ENCODE measurements at places on chromosomes 7 and 10.

GRCh38 chr10:65534771-65535170 lies 1391.1 kb upstream of the LRRTM3 start:
- no peak for DNase-seq

DNA sequence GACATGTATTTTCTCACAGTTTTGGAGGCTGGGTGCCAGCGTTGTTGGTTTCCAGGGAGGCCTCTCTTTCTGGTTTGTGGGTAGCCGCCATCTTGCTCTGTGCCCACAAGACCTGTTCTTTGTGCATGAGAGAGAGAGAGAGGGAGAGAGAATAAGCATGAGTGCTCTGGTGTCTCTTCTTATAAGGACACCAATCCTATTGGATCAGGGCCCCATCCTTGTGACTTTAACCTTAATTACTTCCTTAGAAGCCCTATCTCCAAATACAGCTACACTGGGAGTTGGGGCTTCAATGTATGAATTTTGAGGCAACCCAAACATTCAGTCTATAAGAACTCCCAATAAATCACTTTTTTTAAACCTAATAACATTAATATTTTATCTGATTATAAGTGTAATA lies 114.6 kb downstream of the PARP12 start:
- no peak for DNase-seq

- DNase-seq: no peak
These were observed 20.2 kb downstream of the GNAI1 start for GRCh38 chr7:80154656-80155333.

DNA sequence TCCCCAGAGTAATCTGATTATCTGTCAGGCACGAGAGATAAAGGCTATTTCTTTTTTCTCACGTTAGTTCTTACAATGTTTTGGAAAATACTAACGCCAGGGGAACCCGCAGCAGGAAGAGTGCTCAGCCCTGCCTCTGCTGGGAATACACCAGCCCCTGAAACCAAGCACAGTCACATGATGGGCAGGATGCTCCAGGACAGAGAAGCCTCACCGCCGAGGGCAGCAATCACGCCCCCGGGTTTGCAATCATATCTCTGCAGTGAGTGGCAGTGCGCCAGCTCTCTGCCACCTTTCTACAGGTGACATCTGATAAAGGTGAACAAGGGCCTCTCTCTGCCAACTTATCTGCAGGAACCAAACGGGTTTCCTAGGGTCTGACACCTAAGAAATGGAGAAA lies 39.8 kb downstream of the BRI3 start:
- no peak for DNase-seq

GRCh38 chr7:155495440-155496248 lies 37.7 kb downstream of the EN2 start:
- DNase-seq: no peak

DNA sequence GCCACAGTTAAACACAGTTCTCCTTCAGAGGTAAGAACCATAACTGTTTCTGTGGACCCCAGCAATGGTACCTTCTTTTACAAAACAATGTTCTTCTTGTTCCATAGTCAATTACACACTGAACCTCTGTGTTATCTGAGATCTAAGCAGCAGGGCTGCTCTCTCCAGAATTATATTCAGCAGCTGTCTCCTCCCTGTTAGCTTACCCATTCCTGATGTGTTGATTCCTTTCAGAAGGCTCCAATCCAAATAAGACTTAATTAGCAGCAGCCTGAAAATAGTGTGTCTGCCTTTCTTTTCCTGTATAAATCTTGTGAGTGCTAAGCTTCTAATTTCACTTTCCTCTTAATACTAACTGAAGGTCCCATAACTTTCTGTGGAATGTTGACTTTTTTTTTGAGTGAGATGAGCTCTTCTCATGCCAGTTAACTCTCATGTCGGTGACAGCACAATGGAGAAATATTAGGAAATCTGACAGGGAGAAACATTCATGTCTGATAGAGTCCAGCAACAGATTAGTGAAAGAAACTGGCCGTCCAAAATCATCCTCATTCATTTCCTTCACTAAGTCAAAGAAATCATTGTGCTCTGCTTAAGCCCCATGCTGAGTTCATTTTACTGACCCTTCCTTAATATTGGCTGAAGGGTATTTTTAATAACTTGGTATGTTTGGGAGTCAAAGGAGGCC lies 226.5 kb downstream of the PRKG1 start:
- no peak for DNase-seq

DNA sequence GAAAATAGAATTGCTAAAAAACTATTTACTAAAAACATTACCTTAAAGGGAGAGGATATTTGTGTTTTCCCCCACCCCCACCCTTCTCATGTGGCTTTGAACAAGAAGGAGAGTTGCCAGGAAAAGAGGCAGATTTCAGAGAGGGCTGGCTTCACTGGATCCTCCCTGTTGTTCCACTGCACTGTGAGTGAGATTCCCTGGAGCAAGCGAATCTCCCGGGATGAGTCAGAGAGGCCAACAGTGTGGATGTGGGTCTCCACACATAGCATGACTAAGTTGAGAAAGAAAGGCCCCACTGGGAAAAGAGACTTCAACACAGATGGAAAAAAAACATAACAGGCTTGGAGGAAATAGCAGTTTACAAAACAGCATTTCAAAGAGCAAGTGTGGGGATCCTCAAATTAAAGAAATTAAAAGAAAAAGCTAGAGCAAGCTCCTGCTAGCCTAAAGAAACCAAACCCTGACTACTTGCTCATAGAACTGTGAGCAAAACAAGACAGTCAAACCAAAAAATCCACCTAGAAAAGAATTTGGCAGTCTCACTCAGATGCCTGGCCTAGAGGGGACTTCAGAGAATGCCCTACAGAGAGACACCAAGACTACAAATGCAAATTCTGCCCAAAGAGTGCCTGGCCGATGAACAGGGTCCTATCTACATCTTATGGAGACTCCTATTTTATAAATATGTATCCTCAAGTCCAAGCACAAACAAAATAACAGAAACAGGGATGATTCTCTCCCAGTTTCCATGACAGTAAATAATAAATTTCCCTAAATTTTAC lies 3.4 kb downstream of the CAV1 start:
- no peak for DNase-seq

- DNase-seq: no peak
These were observed 539.5 kb upstream of the FZD8 start for GRCh38 chr10:36181426-36182178.

DNA sequence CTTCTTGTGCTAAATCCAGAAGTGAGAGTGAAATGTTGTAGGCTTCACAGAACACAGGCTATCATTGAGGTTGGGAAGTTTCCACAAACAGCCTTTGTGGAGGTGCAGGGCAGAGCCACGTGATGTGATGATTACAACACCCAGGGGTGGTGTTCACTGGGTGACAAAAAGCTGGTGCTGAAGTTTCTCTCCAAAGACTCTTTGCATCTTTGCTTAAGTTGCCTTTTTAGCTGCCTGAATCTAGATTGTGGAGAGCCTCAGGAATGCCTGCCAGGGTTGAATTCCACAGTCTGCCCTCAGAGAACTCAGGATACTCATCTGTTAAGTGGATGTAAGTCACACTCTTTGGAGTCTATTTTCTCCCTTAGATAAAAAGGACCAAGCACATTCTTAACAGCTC lies 56.3 kb downstream of the PLXNA4 start:
- DNase-seq: no peak

DNA sequence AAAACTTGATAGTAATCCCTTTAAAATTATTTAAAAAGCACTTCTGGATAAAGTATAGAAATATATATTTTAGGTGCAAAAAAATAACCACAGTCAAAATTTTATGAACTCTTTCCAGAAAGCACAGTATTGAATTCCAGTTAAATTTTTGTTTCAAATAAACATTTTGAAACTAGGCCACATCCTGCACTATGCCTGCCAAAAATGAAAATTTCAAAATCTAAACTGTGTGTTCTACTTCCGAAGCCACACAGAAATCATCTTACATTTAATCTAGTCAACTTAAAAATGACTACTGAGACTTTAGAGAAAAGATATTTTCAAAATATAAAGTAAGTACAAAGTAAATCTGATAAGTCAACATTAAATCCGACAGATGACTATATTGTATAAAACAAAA lies 50.0 kb downstream of the MAGI2 start:
- no peak for DNase-seq

GRCh38 chr10:113438652-113439051 lies 114.2 kb upstream of the HABP2 start:
- DNase-seq: no peak

- no peak for DNase-seq
These were observed 36.4 kb downstream of the IL2RA start for GRCh38 chr10:6025683-6026255.

- no peak for DNase-seq
These were observed 227.2 kb downstream of the ADAM12 start for GRCh38 chr10:126160971-126161630.

- no peak for DNase-seq
These were observed 8.1 kb upstream of the POLD2 start for GRCh38 chr7:44131173-44132029.

GRCh38 chr10:26627324-26627723 lies 70.2 kb upstream of the PDSS1 start:
- no peak for DNase-seq

GRCh38 chr10:29767968-29768367 lies 133.2 kb upstream of the SVIL start:
- no peak for DNase-seq

DNA sequence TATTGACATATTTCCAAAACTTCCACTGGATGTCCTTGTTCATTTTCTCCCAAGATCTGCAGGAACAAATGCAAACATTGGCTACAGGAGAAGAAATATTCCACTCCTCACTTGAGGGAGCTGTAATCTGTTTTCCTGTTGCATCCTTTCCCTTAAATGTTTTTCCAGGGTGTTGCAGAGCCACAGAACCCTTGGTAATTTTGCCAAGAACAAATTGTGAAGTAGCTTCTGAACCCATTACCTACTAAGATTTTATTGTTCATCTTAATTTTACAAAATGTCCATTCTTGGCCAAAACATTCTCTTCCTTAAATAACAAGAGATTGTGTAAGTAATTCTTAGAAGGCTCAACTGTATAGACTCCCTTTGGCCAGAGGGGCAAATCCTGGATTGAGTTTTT lies 177.0 kb downstream of the GNAT3 start:
- DNase-seq: no peak

GRCh38 chr7:41731493-41732435 lies 28.9 kb upstream of the INHBA start:
- DNase-seq: no peak

DNA sequence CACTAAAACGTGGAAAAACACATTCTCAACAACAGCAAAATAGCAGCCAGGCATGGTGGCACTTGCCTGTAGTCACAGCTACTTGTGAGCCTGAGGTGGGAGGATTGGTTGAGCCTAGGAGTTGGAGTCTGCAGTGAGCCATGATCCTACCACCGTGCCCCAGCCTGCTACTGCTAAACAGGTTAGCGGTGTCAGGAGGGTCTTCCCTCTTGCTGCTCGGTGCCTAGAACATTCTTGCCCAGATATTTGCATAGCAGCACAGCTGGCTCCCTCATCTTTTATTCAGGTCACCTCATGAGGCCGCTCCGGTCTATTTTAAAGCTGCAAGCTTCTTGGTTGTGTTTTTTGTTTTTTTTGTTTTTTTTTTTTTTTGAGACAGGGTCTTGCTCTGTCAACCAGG lies 2.9 kb upstream of the RABGEF1 start:
- DNase-seq: no peak

DNA sequence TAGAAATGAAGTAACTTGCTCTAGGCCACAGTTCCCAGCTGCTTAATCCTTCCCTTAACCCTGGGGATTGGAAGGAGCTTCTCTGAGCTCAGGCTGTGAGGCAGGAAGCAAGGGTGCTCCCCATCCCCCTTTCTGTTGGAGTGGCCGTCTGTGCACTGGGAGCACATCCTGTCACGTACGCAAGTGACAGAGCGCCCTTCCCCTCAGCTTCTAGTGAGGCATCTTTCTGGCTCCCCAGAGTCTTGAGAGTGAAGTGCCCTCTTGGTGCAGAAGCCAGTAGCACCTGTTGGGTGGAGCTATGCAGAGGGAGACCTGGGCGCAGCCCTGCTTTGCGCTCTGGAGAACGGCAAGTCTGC lies 47.8 kb downstream of the SHH start:
- no peak for DNase-seq

DNA sequence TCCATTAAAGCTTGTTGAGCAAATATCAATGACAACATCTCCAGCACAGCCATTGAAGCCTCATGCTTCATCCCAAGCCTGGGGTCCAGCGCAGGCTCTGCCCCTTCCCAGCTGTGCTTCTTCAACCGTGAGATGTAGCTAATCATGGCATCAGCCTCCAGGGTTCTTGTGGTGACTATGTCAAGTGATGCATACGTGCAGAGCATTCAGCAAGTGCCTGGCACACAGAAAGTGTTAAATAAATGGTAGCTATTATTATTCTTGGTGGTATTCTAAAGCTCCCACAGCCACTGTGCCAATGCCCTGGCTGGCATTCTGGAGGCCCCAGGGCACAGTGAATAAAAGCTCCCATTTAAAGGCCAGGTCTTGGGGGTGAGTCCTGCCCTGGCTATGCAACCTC lies 146.6 kb downstream of the WDR11 start:
- DNase-seq: no peak

- no peak for DNase-seq
These were observed 6.3 kb downstream of the MYO1G start for GRCh38 chr7:44972562-44972961.

- DNase-seq: no peak
These were observed 262.8 kb upstream of the PCDH15 start for GRCh38 chr10:55063811-55064210.

DNA sequence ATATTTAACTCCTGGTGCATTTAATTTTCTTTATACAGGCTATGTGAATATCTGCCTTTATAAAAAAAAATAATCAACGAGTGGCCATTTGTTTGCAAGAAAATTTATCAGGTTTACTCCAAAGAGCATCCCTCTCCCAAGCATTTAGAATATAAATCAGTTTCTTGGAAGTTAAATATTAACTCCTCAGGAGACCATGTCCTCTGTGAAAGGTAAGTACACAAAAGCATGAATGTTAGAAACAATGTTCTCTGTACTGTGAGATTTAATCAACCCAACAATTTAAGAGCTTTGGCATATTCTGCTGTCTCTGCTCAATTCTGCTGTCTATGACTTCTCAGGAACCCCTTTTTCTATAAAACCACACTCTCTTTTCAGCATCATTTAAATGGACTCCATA lies 119.3 kb upstream of the LAMB4 start:
- no peak for DNase-seq

DNA sequence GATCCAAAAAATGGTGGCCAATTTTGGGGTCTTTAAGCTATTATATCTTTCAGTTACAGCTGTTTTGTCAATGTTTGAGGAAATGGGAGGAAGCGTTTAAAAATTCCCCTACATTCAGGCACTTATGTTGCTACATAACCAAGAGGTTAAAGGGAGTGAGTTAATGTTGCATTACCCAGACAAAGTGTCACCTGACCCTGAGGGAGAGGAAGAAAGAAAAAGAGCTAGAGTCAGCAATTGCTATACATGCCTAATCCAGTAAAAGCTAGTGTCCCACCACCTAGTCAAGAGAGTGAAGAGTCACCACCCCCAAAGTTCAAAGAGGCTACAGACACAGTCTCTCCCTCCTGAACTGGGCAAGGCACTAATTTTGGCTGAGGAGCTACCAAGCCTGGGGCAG lies 69.5 kb upstream of the ZNF92 start:
- no peak for DNase-seq

- no peak for DNase-seq
These were observed 11.6 kb upstream of the TNPO3 start for GRCh38 chr7:129066290-129067131.
